ENCODE measurements at places on chromosomes 12 and 14.

GRCh38 chr12:19707948-19708409, 268.7 kb downstream of the AEBP2 start:
- DNase-seq: no peak

- no peak for DNase-seq
These were observed 76.9 kb downstream of the DDX51 start for GRCh38 chr12:132067182-132067581.

GRCh38 chr12:56161690-56162351, 3.7 kb downstream of the MYL6 start:
- DNase-seq: no peak

GRCh38 chr12:65004270-65004669, 116.8 kb downstream of the WIF1 start:
- no peak for DNase-seq

DNA sequence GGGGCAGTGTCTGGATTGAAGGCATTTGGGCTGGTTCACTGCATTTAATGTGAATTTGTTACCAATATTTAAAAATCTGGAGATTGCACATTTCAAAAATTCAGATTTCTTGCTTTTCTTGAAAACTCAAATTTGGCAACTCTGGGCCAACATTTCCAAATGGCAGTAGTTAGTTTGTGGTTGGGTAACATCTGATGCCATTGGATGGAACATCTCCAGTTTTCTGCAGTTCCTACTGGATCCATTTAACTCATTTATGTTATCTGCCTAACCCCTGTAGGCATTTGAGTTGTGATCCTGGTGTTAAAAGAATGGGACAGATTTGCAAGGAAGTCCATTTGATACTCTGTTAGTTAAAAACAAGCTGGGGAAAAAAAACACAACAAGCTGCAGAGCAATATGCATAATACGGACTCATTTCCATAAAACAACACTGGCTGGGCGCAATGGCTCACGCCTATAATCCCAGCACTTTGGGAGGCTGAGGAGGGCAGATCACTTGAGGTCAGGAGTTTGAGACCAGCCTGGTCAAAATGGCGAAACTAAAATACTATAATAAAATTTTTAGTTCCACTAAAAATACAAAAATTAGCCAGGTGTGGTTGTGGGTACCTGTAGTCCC, 7.9 kb downstream of the EIF2B2 start:
- DNase-seq: no peak

DNA sequence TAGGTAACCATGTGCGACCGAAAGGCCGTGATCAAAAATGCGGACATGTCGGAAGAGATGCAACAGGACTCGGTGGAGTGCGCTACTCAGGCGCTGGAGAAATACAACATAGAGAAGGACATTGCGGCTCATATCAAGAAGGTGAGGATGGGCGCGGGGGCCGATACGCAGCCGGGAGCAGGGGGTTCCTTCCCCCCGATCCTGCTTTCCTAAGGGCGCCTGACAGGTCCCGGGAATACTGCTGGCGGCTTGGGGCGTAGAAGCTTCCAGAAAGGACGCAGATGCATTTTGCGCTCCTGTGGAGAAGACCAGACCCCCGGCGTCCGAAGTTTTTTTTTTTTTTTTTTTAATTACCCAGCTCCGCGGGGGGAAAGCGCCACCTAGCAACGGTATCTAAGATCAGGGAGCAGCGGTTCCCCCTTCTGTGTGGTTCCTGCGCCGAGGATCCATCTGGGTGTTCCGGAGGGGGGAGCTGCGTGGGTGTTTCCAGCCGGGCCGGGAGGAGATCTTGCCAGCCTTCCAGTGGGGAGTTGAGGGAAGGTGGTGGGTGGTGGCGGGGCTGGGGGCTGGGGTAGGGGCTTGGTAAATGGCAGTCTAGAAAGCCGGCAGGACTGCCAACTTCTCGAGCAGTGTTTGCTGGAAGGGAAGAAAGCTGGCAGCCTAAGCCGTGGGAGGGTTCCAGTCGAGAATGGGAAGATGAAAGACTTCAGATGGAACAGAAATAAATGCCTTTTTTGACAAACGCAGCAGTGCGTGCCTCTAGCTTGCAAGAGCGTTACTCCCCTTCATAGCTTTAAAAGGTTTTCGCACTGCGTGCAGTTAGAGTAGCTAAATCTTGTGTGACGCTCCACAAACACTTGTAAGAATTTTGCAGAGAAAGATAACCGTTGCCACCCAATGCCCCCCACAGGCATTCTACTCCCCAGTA, 764 bp downstream of the DYNLL1 start:
- peak; percentile 70 for DNase-seq

DNA sequence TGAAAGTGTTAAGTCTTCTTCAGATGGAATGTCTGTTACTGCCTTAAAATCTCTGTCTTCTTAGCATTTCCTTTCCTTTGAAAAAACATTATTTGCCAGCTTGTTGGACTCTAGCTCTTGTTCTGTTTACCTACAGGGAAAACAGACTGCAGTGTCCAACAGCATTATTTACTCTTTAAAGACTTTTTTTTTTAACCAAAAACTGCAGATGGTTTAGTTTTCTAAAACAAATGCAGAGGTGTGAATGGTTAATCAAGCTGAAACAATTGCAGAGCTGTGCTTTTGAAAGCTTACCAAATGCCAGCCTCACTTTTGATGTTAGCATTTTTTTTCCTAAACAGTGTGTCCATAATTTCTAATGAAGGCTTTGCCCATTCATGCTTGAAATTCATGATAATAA, 323.3 kb downstream of the TMEM117 start:
- DNase-seq: no peak

- DNase-seq: no peak
These were observed 26.4 kb upstream of the FBXO21 start for GRCh38 chr12:117216686-117217085.

GRCh38 chr14:83342590-83342989, 1808.9 kb upstream of the SEL1L start:
- DNase-seq: no peak

- peak; percentile 44 for DNase-seq
These were observed 47.9 kb downstream of the FBXW8 start for GRCh38 chr12:116958402-116959197.

DNA sequence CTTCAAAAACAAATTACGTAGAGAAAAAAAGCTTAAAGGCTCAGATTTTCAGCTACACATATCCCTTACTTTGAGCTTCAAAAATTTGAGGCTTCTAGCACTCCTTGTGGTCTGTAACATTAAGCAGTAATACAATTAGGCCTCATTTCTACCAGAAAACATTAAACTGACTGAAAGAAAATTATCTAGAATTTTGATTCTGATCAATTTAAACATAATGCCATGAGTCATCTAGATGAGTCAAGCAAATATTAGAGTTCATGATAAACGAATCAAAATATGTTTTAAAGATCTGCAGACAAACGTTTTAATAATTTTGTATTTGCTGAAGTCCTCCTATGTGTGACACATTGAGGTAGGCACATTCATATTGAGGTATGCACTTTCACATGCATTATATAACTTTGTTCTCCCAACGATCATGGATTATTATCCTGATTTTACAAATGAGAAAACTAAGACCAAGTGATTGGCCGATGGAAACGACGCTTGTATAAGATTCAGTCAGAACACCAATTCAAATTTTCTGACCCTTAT, 4.3 kb downstream of the OSBPL8 start:
- DNase-seq: no peak

- no peak for DNase-seq
These were observed 10.4 kb downstream of the AKAP5 start for GRCh38 chr14:64475585-64476273.

- DNase-seq: no peak
These were observed 2.4 kb downstream of the UNC119B start for GRCh38 chr12:120712610-120713009.

DNA sequence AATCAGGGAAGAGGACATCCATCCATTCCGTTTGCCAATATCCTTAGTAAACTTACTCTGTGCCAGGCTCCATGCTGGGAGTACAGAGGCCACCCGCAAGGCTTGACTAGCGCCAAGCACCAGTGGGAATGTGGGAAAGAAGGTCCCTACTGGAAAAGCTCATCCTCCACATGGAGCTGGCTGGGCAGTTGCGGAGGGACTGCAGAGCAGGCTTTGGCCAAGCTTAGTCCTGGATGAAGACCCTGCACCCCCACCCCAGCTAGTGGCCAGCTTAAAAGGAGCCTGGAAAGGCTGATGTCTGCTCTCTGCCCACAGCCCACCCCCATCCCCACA, 22.4 kb upstream of the EIF2B2 start:
- peak; percentile 28 for DNase-seq

- no peak for DNase-seq
These were observed 3.3 kb downstream of the BTG1 start for GRCh38 chr12:92142251-92142926.

DNA sequence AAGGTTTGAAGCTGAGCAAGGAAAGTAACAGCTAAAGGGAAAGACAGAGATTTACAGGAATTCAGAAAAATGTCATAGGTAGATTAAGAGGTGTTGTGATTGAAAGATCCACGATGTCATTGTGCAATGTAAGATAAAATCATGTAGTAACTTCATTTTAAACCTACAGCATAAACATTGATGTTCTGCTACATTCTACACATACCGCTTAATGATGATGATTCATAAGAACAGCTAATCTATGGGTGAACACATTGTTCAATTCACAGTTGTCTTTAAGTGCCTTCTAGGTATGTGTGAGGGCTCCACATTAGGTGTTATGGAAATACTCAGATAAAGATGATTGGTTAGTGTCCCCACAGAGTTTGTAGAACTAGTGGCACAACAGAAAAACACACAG, 170.9 kb downstream of the GRIP1 start:
- no peak for DNase-seq

DNA sequence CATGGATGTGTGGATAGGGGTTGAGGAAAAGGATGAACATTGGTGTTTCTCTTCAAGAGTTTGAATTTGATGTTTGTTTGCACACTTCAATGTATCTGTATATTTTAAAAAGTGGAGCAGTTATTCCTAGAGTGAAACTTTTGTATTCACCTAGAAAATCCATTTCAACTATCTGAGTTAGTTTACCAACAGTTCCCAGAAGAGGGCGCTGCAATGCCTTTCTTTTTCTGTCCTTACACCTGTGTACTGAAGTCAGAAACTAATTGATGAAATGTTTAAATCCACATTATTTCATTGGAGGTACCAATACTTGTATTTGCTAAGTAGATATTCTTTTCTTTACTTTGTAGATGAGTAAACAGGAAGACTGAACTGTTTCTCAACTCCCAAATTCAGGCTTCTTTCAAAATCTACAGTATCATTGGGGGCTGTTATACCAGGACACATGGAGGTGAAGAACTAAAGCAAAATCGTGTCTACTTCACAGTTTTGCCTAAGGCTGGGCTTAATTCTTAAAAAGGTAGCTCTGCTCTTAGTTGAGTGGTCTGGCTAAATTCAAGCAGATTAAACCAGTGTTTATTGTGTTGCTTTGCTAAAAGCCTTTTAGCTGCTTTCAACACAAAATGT, 26.6 kb upstream of the KLRB1 start:
- peak; percentile 35 for DNase-seq

GRCh38 chr12:16482726-16483125, 123.2 kb downstream of the LMO3 start:
- no peak for DNase-seq

GRCh38 chr12:122732611-122733010, 2.0 kb upstream of the HCAR1 start:
- DNase-seq: no peak

GRCh38 chr14:54617467-54617866, 50.5 kb downstream of the SAMD4A start:
- DNase-seq: no peak

- no peak for DNase-seq
These were observed 150.3 kb downstream of the LRRK2 start for GRCh38 chr12:40375076-40375475.

DNA sequence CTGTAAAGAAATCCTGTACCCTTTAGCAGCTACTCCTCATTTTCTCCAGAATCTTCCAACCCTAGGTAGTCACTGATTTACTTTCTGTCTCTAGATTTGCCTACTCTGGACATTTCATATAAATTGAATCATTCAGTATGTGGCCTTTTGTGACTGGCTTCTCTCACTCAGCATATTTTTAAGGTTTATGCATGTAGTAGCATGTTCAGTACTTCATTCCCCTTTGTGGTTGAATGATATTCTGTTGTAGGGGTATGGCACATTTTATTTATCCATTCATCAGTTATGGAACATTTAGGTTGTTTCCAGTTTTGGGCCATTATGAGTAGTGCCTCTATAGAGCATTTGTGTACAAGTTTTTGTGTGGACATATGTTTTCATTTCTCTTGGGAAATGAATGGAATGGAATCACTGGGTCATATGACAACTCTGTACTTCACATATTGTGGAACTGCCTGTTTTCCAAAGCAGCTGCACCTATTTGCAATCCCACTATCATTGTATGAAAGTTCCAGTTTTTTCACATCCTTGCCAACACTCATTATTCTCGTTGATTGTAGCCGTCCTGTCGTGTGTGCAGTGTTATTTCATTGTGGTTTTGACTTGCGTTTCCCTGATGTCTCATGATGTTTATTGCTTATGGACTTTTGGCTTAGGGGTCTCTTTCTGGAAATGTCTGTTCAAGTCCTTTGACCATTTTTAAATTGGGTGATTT, 57.2 kb downstream of the ATF7IP start:
- no peak for DNase-seq

- DNase-seq: no peak
These were observed 38.2 kb downstream of the IFT43 start for GRCh38 chr14:76023757-76024156.

GRCh38 chr12:8035440-8036010, 3.0 kb downstream of the FOXJ2 start:
- DNase-seq: no peak

- DNase-seq: peak; percentile 67
These were observed 179.0 kb upstream of the RGS6 start for GRCh38 chr14:71753126-71753830.

DNA sequence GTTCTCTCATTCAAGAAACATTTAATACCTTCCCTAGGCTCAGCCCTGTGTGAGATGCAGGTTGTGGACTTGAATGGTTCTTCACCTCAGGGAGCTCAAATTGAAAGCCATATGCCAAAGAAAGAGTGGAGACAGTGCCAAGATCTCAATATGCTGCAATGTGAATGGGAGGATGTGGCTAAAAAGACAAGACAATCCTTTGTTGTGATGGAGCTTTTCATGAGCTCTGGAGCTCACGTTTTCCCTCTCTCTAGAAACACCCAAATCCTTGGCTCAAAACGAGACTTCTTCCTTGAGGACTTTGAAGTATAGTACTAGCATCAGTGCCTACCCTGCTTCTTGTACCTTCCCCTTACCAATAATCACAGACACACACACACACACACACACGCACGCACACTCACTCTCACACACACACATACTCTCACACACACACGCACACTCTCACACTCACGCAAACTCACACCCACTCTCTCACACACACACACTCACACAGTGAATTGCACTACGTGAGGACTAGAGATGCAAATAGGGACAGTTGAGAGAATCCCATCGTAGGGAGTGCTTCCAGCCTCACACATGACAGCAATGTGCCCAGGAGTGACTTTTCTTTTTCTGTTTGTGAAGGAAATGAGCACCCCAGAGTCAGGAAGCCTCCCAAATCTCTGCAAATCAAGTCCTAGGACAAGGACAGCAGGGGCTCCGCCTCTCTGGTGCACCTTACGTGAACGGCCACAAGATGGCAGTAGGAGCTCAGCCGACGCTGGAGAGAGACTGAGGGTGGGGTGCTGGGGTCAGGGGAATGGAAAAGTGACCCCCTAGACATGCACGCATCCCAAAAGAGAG, 231.4 kb downstream of the PCNX1 start:
- peak; percentile 7 for DNase-seq
